ENCODE measurements at places on chromosomes 5 and 9.

GRCh38 chr9:124928116-124928515 lies 12.8 kb downstream of the GOLGA1 start:
- no peak for DNase-seq

GRCh38 chr9:86508208-86508903 lies 154.1 kb upstream of the TUT7 start:
- no peak for DNase-seq

DNA sequence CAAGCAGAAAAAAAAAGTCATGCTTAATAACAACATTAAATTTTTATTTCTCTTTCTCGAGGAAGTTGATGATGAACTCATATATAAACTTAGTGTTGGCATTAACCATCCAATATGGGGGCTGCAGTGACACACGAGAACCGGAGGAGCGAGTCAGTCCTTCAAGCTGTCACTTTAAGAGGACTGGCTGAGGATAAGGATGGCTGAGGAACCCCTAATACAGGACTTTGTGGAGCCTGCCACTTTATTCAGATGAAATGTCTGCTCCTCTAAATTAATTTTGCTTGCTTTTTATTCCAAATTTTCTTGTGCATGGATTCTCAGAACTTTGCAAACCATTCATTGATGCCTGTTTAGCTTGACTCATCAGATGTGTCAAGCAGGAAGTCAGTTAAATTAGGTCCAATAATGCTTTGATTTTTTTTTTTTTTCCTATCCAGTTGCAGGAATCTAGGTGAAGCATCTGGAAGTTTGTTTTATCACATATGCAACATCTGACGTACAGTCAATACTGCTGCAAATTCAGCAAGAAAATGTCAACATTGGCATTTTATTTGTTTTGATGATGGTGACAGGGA lies 144.2 kb upstream of the COL5A1 start:
- DNase-seq = no peak

DNA sequence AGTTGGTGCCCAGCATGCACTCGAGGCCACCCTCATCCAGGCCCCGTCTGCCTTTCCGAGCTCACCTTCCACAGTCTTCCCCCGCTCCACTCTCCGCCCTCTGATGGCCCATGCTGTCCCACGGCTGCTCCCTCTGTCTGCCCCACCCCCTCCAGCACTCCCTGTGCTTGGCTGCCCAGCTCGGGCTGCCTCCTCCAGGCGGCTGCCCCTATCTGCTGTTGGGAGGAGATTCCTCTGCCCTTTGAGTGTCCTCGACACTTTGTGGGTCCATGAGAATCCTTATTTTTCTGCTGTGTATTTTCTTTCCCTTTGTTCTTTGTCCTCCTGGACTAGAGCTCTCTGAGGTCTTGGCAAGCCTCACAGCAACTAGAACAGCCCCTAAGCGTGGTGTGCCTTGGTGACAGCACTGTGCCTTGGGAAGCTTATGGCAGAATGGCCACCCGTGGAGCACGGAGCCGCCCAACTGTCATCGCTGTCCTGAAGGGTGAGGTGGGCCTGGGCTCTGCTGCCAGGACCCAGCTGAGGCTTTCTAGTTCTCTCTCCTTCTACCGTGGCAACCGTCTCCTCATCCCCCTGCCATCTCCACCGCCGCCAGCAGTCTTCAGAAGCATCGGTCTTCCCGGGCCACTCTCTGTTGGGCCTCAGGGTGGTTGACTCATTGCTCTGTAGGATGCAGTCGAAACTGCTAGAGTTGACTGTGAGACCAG lies 5.2 kb downstream of the NTMT1 start:
- peak; percentile 61 for DNase-seq

DNA sequence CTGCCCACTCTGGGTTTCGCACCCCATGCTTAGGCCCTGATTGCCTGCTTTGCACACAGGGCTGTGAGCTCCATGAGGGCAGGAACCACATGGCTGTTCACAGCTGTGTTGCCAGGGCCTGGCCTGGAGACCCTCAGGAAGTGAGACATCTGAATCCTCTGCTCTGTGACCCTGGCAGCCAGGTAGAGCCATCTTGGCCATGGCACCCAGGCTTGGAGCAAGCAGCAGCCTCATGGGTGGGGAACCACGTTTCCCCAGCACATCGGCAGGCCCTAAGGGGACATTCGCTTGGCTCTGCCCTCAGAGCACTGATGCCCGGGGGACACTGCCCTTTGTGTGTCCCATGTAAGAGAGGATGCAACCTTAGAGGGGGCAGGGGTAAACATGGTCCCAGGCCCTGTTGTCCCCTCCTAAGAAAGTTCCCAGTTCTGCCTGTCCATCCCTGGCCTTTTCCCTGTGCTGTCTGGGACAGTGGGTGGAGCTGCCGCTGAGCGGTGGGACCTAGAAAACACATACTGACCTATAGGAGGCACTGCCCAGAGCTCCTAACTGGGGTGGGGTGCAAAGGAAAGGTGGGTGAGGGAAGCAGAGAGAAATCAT lies 144.1 kb upstream of the IER5L start:
- no peak for DNase-seq

DNA sequence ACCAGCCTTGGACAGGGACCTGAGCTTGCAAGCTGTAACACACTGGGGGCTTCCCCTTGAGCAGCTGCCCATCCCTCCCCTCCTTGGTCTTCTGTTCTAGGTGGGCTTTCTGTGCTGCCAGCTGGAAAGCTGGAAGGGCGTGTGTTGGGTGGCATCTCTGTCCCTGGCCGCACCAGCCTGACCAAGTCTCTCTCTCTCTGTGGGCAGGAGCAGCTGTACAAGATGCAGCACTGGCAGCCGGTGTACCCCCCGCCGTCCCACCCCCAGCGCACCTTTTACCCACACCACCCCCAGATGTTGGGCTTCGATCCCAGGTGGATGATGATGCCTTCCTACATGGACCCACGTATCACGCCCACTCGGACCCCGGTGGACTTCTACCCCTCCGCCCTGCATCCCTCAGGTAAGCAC lies 32.1 kb upstream of the POMT1 start:
- no peak for DNase-seq

GRCh38 chr5:172395483-172395882 lies 58.8 kb downstream of the SH3PXD2B start:
- DNase-seq = no peak

GRCh38 chr5:64213531-64213930 lies 47.9 kb downstream of the RNF180 start:
- DNase-seq = no peak

- DNase-seq = no peak
Observed at GRCh38 chr5:134304306-134304705, 62.7 kb downstream of the CDKL3 start.

- peak; percentile 66 for DNase-seq
Observed at GRCh38 chr9:111038331-111039230, at the start of gene LPAR1. Gene LPAR1, minus strand, starts transcription at chr9:111038470. Its CDS starts 66,353 bp downstream, at chr9:110972117.

DNA sequence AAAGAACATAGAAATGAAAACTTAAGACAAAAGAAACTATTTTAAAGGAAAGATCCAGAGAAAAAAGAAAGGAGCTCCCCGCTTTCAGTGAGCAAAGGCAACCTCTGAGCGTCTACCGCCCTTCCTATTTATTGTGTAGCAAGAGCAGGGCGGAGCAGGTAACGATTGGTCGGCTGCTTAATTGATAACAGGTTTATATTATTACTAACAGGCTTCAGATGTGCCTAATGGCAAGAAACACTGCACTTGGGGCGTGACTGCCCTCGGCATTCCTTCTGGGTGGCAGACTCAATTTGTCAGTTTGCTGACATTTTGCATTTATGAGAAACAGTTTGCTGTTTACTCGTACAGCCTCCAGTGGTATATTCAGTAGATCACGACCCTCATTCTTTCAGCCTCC lies 482.7 kb upstream of the C9orf72 start:
- DNase-seq = no peak

DNA sequence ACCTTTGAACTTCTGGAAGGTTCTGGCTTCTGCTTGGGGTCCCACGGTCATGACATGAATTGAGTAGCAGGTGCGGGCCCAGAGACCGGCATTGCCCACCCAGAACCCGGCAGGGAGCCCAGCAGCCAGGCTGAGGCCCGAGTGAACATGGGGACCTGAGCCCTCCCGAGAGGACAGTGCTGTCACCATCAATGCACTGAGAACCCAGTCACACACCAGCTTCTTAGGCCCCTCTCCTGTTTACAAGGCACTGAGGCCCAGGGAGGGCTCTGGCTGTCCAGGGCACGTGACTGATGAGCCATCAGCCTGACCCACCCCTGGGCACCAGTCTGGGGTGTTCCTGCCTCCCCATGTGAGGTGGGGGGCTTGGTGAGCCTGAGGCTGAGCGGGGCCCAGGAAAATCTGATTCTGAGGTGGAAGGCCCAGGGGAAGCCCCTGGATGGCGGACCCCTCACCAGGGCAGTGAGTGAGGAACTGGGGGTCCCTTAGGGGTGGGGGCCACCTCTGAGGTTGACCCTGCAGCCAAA lies 60.3 kb upstream of the RNU6ATAC start:
- no peak for DNase-seq

DNA sequence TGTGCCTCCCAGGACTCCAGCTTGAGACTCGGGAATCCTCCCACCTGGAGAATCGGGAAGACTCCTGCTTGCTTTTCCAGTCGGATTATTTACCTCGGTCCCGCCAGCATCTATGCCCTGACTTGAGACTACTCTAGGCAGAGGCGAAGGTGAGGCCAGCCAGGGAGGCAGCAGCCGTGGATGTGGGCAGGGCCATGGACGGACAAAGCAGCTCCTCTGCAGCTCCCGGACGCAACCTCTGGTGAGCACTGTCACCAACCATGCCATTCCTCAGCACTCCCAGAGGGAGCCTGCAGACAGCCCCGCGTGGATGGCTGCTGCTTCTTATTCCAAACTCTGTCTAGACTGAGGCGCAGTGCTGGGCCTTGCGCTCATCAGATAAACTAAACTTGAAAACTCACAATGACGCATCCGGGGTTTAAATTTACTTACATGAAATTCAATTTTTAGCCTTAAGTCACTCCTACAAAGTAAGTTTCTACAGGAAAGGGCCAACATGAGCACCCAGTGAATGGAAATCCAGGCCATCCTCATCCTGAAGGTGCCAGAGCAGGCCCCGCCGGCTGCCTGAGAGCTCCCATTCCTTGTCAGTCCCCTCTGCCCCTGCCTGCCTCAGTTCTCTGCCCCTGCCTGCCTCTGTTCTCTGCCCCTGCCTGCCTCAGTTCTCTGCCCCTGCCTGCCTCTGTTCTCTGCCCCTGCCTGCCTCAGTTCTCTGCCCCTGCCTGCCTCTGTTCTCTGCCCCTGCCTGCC lies 17.8 kb downstream of the MED10 start:
- DNase-seq = no peak

- DNase-seq = no peak
Observed at GRCh38 chr9:133248726-133249295, 26.2 kb downstream of the ABO start.

DNA sequence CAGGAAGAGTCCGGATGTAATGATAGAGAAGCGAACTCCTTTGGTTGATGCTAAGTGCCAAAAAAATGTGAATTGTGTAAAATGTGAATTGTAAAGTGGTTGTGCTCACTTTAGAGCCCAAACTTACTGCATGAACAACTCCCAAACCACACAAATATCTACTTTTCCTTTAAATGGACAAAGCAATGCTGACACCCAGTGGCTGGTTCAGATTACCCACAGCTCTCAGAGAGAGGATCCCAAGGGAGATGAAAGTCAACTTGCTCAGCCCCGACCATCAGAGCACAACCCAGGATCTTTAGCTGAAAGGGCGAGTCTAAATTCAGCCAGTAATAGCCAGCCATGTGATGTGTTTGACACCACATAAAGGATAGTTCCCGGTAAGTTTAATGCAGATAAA lies 133.7 kb downstream of the NMUR2 start:
- peak; percentile 16 for DNase-seq

- no peak for DNase-seq
Observed at GRCh38 chr9:105658351-105658750, 3.9 kb upstream of the TAL2 start.

- no peak for DNase-seq
Observed at GRCh38 chr9:70806875-70807274, 314.5 kb downstream of the TRPM3 start.

GRCh38 chr5:77301447-77301883 lies 91.0 kb downstream of the PDE8B start:
- peak; percentile 61 for DNase-seq

- peak; percentile 26 for DNase-seq
Observed at GRCh38 chr9:133163504-133164172, at the start of gene GBGT1. Gene GBGT1, minus strand, starts transcription at chr9:133163914. Its CDS starts 1,502 bp downstream, at chr9:133162412.

GRCh38 chr5:115336201-115336720 lies 39.8 kb upstream of the CCDC112 start:
- no peak for DNase-seq

DNA sequence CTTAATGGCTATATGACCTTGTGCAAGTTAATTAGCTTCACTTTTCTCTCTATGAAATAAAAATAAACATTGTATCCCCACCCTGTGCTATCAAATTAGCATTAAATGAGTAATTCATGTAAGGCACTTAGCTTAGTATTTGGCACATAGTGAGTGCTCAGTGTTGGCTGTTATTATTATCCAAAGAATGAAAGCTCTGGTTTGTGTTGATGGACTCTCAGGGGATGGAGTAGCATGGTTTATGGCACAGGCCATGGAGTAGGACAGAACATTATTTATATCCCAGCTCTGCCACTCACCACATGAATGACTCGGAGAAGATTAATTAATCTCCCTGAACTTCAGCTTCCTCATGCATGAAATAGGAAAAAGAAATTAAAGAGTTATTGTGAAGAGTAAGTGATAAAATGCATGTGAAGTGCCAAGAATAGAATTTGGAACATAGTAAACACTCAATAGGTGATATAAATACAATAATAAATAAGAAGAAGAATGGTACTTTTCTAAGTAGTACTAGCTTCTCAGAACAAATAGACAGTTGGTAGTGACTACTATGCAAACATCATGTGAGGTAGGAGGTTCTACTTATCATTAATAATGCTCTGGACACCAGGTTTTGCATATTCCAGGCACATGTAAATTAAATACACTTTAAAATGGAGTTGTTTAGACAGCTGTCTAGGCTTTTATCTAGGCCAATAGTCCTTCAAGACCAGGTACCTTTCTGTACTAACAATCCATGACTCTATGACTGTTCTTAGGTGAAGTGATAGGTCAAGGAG lies 146.4 kb downstream of the GRIA1 start:
- DNase-seq = no peak

DNA sequence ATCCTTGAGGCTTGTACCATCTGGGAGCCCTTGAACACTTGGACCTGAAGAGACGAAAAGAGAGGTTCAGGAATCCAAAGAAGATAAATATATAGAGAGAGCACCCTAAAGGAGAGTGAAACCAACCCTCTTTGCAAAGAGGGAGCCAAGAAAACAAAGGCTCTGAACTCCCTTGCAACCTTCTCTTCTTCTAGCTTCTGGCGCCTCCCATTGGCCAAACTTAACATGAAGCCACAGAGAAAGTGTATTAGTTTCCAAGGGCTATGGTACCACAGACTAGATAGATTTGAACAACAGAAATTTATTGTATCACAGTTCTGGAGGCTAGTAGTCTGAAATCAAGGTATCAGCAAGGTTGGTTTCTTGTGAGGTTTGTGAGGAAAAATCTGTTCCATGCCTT lies 175.1 kb downstream of the HCN1 start:
- DNase-seq = peak; percentile 52

DNA sequence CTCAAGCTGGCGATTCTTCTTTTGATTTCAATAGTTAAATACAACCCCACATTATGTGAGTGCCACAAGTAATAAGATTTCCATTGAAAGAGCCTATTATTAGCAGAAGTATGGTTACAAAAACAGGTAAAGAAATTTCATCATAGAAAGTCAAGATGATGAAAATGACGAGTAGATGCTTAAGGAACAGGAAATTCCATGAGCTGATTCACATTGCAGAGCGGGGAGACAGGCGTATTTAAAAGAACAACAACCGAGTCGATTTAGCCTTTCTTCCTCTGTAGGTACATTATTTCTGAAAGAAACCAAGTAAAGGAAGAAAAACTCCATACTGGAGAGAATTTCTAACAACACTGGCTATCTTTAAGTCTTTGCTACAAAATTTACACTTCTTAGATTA lies 310.4 kb downstream of the SLF1 start:
- peak; percentile 83 for DNase-seq

- no peak for DNase-seq
Observed at GRCh38 chr5:40485021-40485998, 194.4 kb upstream of the PTGER4 start.

All from choroid plexus epithelial cell (primary cell).